ENCODE measurements at places on chromosomes 11 and 22.

- no peak for DNase-seq
Observed at GRCh38 chr11:126698576-126698975, 302.0 kb downstream of the KIRREL3 start.

DNA sequence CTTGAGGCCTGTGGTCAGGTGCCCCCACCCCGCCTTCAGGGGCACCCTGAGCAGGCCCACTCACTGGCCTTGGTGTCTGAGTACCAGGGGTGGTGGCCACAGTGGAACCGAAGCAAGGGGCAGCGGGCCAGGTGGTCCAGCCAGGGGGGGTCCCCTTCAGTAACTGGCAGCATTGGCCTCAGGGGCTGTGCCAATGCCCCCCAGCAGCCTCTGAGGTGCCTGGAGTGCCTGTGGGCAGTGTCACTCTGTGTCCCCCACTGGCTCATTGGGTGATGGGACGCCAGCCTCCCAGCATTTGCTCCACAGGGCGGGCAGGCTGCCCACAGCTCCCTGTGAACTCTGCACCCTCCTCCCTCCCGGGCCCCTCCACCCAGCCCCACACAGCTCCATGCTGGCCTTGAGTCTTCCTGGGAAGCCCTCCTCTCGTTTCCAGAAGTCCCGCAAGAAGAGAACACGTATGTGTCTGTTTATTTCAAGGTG, 29.5 kb upstream of the CARS1 start:
- no peak for DNase-seq

- no peak for DNase-seq
Observed at GRCh38 chr11:78497293-78497692, 77.4 kb downstream of the NARS2 start.

GRCh38 chr22:45179276-45180049, 15.7 kb downstream of the NUP50 start:
- no peak for DNase-seq

DNA sequence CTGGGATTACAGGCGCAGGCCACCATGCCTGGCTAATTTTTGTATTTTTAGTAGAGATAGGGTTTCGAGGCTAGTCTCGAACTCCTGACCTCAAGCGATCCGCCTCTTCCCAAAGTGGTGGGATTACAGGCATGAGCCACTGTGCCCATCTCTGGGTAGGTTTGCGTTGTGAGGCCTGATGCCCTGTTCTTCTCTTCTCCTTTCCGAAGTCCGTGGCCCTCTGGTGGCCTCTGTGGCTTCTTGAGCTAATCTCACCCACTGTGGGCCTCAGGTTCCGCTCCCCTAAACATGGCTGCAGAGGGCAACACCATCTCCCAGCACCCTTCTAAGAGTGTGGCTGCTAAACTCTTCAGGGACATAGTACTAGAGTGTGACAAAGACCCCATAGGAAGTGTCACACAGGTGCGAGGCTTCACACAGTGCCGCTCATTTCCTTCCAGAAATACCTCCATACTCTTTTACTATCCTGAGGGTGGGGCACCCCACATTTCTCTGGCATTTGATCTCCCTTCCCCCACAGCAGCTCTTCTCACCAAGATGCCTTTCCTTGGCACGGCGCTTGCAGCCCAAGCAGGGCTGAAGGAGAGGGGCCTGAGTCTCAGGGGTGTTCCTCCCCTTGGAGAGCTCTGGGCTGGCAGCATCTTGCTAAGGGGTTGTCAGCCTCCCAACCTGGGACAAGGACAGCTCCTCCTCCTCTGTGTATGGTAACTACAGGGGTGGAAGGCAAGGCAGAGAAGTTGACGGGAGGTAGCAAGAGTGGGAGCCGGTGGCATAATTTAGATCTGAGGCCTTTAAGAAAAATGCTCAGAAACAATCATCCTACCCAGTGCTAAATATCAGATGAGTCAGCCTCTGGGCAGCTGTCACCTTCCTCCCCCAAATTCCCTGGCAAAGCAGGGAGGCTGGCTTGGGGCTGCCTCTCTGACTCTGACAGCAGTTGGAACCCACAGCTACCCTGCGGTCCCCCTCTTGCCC, 6.1 kb downstream of the THY1 start:
- peak; percentile 40 for DNase-seq

DNA sequence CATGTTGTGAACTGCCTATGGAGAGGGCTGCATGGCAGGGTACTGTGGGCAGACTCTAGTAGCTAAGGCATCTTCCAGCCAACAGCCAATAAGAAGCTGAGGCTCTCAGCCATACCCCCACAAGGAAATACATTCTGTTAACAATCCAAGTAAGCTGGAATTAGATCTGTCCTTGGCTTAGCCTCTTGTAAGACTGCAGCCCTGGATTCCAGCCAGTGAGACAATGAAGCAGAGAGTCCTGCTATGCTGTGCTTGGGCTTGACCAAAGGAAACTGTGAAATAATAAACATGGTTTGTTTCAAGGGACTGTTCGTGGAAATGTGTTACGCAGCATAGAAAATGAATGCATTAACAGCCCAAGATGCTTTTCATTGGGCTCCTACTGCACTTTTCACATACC, 1097.4 kb upstream of the CCDC90B start:
- DNase-seq = no peak

DNA sequence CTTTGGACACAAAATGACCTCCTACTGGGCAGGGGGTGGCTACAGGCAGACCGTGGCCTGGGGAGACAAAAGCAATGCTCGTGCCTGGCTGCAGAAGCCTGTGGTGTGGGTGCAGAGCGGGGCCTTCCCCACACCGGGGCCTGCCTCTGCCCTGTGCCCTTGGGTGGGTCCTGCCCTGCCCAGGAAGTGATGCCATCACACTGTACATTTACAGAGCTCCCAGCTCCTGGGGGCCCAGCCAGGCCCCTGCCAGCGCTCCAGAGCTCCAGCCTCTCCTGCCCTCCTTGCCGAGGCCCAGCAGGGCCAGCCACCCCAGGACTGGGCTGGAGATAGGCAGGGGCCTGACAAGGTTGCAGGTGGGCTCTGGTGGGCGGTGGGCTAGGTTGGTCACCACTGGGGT, 40.1 kb downstream of the MUC5B start:
- no peak for DNase-seq

DNA sequence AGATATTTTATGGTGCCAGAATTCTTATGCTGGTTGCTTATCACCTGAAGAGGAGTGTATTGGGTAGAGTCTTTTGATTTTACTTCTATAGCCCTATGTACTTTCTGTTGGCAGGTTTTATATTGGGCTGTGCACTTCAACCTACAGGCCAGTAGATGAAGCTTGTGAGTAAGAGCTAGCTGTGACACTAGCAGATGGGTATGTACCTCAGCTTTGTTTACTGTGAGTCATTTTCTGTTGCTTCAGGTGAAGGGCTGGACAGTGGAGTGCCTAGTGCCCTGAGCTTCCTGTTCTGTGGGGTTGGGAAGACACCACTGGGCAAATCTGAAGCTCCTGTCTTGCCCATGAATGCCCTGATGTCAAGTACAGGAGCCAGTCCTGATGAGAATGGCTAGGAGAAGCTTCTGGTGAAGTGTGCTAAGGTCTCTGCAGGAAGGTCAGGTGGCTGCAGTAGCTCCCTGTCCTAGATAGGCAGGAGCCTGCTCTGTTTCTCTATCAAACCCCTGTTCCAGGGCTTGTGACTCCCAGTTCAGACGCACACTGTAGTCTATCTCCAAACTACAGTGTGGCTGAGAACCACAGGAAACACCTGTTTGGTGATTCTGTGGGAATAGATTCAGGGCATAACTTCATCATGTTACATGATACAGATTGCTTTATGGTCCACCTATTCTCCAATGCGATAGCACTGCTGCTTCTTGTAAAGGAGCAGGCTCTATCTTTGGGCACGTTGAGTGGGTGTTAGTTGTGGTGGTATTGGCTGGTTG, 755.7 kb downstream of the KCNA4 start:
- DNase-seq = no peak

GRCh38 chr11:68012044-68012842, 2.1 kb downstream of the ALDH3B1 start:
- no peak for DNase-seq

GRCh38 chr22:49512487-49513165, 315.0 kb downstream of the BRD1 start:
- DNase-seq = no peak

- DNase-seq = no peak
Observed at GRCh38 chr22:48218889-48219420, 1456.5 kb downstream of the TBC1D22A start.

- no peak for DNase-seq
Observed at GRCh38 chr11:129283141-129283540, 91.0 kb upstream of the ARHGAP32 start.

- no peak for DNase-seq
Observed at GRCh38 chr11:128261011-128261421, 326.3 kb downstream of the ETS1 start.

DNA sequence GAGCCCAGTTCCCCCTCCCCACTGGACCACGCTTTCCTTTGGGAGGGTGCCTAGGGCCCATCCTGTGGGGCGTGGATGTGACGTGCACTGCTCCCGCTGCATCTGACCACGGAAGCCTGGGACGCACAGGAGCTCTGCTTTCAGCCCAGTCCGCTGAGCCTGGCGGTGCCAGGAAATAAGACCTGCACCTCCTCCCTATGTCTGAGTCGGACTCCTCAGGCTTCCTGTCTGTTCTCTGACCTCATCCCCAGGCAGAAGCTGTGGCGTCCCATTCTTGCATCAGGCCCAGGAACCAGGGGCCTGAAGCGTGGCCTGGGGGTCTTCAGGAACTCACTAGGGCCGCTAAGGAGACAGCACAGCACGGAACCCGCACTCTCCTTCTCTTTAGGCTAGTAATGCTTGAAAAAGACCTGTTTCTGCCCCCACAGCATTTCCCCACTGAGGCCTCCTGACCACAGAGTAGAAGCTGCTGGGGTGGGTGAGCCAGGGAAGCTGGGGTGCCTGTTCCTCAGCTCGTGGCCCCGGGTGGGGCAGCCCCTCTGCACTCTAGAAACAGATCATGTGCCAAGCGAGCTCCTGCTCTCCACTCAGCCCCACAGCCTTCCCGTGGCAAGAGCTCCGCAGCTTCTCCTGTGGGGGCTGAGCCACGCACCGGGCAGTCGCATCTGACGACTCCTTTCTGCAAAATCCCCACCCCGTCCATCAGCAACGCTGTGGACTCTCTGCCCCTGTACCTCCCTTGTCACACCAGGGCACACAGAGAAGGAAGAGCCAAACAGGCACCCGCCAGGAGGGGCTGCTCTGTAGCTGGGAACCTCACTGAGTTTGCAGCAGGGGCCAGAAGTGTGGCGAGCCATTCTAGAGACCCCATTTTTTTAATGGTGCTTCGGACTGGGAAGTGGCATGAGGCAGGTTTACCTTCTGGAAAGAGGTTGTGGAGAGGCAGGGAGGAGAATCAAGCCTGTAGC, 22.6 kb downstream of the MOV10L1 start:
- DNase-seq = no peak

DNA sequence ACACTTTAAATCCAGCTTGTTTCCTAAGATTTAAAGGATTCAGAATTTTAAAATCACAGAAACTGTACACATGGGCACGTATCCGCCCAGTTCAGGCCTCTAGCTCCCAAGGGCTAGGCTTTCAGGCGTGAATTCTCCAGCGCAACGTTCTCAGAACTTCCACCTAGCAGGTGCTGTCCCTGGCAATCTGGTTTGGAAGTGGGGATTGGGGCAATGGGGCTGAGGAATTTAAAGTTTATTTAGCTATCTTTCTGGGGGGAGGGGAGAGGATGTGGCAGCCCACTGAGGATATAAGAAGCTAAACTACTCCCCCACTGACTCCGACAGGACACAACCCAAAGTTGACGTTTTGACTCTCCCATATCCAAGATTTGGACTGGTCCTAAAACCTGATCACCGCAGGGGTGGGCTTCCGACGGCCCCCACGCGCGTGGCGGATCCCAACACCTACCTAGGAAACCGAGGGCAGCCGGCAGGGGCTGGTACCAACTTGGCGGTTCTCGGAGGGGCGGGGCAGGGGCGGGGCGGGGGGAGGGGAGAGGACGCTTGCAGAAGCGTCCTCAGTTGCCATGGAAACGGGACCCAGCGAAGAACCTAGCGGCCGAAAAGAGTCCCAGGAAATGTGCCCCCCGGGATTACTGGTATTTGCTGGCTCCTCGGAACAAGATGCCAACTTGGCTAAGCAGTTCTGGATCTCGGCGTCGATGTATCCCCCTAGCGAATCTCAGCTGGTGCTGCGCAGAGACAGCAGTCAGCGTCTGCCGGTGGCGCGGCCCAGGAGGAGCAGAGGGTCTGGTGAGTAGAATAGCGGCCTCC, at the start of gene HOATZ:
HOATZ (plus strand) TSS at position 563 of the 816 bp plus-strand sequence; CDS start at position 570, 7 bp downstream.
- DNase-seq = no peak

DNA sequence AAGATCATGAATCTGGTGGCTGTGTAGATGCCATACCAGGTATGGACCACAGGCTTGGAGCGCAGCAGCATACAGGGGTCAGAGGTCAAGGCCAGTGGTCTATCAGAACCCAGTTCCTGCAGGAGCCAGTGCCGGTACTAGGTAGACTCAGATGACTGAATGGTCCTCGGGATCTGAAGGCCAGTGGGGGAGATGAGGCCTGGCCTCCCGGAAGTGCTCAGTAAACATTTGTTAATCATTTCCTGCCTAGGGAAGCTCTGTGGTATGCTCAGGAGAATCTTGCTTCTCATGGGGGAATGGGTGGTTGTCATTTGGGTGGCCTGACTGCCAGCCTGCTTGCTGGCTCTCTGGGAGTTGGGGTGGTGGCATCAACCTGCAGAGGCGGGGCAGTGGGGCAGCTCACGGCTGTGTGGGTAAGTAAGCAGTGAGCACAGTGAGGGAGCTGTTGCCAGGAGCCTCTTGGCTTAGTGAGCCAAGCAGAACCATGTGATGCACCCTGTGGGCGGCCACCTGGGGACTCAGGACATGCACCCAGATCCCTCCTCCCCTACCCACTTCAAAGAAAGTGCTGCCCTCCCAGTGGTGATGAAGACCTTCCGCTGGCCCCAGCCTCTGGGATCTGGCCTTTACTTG, 33.0 kb downstream of the PTPRJ start:
- DNase-seq = no peak

DNA sequence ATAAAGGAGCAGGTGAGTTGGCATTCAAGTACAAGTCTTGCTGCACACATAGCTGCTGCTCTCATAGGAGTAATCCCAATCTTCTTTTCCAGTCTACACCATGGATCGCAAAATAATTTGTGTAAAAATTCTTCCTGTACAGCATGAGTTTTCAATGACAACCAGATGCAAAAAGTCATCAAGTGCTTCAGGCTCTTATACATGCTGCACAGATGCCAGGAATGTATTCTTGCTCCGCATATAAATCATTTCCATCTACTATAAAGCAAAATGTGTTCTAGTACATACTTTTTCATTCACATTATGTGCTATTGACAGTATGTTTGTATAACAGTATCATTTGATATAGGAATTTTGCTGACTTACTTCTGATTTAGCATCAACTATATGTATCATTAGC, 35.4 kb downstream of the NXPE2 start:
- DNase-seq = no peak

Data from stromal cell of bone marrow (primary cell).